ENCODE measurements at places on chromosomes 13 and 19.

- DNase-seq, result no peak
Observed at GRCh38 chr13:113759525-113760137, 605 bp downstream of the TMEM255B start.

GRCh38 chr19:2271234-2272103 lies 10.5 kb downstream of the PEAK3 start:
- peak; percentile 70 for DNase-seq

DNA sequence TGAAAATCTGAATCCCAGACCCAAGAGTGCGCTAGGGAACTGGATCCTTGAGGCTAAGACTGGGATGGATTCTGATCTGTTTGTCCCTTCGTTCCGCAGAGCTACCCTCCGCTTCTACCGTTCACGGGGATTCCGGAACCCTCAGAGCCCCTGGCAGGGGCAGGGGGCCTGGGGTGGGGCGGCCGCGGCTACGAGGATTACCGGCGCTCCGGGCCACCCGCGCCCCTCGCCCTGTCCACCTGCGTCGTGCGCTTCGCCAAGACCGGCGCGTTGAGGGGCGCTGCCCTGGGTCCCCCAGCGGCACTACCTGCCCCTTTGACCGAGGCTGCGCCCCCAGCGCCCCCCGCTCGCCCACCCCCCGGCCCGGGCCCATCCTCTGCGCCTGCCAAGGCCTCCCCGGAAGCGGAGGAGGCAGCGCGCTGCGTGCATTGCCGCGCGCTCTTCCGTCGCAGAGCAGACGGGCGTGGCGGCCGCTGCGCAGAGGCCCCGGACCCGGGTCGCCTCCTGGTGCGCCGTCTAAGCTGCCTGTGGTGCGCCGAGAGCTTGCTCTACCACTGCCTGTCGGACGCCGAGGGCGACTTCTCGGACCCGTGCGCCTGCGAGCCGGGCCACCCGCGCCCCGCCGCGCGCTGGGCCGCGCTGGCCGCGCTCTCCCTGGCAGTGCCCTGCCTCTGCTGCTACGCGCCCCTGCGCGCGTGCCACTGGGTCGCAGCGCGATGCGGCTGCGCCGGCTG lies 7.1 kb downstream of the SPRED3 start:
- no peak for DNase-seq

- no peak for DNase-seq
Observed at GRCh38 chr13:112172017-112172416, 105.1 kb downstream of the SOX1 start.

- no peak for DNase-seq
Observed at GRCh38 chr13:101399365-101399764, 16.9 kb downstream of the NALCN start.

- no peak for DNase-seq
Observed at GRCh38 chr19:55674459-55674840, 576 bp upstream of the EPN1 start.

- DNase-seq, result no peak
Observed at GRCh38 chr13:23673867-23674605, 103.8 kb downstream of the TNFRSF19 start.

DNA sequence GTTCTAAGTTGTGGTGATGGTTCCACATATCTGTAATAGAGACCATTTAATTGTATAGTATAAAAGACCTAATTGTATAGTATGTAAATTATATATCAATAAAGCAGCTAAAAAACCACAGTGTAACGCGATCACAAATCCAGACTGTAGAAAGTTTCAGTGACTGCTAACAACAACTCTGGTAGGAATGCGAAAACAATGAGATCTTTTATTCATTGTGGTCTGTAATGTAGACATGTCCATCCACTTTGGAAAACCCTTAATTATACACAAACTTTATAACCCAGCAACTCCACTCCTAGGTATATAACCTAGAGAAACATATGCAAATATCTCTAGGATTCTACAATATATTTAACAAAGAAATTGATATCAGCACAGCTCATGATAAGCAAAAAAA lies 549.5 kb downstream of the SLITRK1 start:
- no peak for DNase-seq

- DNase-seq, result no peak
Observed at GRCh38 chr13:77545626-77546412, 10.3 kb downstream of the SCEL start.

GRCh38 chr13:24512197-24512907 lies at the start of gene PARP4:
TSS of gene PARP4 (minus strand) at chr13:24512778. CDS start at chr13:24503776, 9,002 bp downstream.
- peak; percentile 84 for DNase-seq

DNA sequence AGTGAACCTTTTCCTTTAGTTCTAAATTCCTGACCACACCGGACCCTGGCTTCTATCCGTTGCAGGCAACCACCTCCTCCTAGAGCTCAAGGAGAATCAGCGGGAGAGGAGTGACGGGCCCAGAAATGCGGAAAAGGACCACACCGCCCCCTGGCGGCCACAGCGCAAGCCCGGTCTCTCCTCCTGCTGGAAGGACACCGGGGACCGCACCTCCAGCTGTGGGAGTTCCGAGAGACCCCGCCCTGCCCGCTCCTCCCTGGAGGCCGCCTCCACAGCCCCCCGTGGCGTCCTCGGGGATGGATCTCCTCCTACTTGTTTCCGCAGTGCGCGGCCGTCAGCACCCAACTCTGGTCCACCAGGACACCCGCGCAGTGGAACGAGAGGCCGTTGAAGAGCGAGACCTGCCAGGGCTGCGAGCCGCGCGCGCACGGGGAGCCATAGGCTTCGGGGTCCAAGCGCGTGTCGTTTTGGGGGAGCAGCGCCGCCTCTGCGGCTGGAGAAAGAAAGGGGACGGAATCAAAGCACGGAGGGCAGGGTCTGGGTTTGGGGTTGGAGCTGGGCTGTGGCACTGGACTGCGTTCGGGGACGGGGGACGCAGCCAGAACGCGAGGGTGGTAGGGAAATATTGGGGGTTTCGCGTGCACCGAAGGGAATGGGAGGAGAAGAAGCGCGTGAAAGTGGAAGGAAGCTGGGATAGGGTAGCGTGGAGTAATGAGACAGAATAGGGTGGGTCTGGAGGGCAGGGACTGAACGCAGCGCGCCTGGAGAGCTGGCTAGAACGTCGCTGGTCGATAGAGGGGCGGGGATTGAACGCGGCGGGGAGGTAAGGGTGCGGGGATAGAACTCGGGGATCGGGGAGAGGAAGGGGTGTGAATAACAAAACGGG lies 2.5 kb downstream of the KLK10 start:
- DNase-seq, result no peak

DNA sequence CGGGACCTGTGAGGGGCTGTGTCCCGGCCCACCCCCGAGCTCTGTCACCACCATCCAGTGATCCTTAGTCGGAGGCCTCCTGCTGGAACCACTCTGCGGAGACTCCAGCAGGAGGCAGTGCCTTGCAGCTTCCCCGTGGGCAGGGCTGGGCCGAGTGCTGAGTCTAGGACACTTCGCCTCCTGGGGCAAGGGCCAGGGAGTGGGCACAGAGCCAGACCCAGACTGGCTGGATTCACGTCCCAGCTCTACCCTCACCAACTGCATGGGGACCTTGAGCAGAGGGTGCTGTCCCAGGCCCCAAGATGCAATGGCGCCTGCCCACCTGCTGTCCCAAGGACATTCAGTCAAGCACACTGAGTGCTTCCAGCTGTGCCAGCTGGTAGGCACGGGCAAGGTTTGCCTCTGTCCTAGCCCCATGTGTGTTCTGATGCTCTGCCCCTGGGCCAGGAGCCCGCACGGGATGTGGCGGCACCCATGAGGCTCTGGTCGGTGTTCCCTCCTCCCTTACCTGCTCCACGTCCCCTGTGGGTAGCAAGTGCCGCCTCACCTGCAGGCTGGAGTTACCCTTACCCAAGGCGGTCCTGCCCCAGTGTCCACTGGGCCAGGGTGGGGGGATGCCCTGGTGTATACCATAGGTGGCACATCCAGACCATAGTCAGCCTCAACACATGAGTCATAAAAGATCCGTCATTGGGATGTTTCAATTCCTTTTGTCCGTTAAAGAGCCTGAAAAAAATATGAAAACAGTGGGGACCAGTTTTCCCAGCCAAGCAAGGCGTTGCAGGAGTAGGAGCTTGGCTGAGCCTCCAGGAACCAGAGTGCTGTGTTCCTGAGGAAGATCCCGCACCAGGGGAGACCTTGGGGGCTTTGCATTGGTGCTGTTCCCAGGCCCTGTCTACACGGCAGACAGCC lies 7.4 kb downstream of the FZR1 start:
- DNase-seq, result peak; percentile 57

GRCh38 chr19:55443824-55444480 lies 852 bp upstream of the SHISA7 start:
- DNase-seq, result no peak

GRCh38 chr19:5953680-5954213 lies 24.2 kb downstream of the RANBP3 start:
- no peak for DNase-seq

- DNase-seq, result no peak
Observed at GRCh38 chr19:18233224-18233825, 7.1 kb upstream of the PDE4C start.

DNA sequence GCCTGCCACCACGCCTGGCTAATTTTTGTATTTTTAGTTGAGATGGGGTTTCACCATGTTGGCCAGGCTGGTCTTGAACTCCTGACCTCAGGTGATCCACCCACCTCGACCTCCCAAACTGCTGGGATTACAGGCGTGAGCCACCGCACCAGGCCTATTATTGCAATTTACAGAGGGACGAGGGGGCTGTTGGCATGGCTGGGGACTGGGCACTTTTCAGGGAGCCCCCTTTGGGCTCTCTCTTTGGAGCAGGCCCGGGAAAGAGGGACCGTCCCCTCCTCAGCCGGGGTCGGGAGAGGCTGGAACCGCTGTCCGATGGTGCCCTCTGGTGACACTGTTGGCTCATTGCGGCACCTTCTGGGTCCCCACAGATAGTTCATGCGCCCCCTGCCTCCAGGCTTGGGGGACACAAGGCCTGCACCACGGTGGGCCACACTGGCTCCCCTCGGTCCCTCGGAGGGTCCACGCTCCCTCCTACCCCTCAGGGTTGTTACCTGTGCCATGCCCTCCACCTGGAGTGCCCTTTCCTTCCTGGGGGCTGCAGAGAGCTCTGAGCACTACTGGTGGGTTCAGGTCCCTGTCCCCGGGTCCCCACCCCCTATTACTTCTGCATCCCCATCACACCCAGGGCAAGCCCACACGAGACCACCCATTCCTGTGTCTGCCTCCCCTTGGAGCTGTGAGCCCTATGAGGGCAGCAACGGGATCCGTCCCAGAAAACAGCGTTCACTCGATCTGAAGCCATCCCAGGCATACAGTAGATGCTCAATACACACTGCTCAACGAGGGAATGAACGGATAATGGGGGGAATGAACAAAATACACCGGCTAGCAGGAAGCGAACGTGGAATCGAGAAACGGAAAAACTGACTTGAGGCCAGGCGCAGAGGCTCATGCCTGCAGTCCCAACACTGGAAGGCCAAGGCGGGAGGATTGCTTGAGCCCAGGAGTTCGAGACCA lies 12.5 kb downstream of the FEM1A start:
- DNase-seq, result no peak

- DNase-seq, result no peak
Observed at GRCh38 chr13:94217370-94217769, 262.1 kb downstream of the DCT start.

DNA sequence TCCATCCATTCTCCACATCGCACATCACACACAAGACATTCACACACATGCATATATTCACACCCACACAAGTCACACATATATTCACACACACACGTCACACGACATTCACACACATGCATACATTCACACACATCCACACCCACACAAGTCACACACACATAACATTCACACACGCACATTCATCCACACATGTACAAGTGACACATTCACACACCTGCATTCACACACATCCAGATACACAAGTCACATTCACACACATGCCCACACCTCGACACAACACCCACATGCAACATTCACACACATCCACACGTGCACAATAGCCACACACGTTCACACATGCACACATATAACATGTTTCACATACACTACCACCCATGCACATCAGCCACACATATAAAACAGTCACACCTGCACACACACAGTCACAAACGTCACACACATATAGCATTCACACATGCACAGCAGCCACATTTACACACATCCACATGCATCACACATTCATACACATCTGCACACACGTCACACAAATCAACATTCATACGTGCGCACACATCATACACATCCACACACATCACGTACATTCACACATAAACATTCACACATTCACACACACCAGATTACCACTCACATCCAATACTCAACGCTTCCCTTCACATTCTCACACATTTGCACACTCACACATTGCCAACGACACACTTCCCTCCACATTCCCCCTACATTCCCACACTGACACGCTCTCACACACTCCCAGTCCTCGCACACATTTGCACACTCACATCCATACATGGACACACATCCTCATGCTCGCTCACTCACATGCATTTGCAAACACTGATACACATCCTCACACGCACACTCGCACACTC lies 41.0 kb downstream of the ANKRD10 start:
- no peak for DNase-seq

GRCh38 chr13:25330541-25330940 lies 29.1 kb downstream of the NUP58 start:
- no peak for DNase-seq

GRCh38 chr13:25783601-25784024 lies 268.2 kb downstream of the SHISA2 start:
- no peak for DNase-seq

DNA sequence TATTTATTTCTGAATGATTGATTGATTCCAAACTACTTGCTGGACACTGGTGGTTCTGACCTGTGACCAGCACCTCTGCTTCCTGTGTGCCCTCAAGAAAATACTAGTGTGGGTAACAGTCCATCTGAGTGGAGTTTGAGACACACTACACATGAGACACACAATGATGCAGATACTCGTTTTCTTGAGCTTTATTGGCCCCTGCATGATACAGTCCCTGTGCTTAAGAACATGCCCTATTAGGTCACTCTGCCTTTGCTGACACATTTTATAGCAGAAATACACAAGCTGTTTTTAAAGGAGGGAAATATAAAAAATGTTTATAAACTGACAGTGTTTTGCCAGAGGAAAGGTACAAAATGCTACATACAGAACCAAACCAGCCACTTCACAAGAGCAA lies 126.9 kb downstream of the STK24 start:
- DNase-seq, result no peak

- no peak for DNase-seq
Observed at GRCh38 chr13:43473437-43473836, 313.3 kb downstream of the ENOX1 start.

GRCh38 chr13:35514061-35514477 lies 37.6 kb upstream of the MAB21L1 start:
- no peak for DNase-seq

GRCh38 chr13:91805605-91806004 lies 407.2 kb downstream of the GPC5 start:
- DNase-seq, result no peak

DNA sequence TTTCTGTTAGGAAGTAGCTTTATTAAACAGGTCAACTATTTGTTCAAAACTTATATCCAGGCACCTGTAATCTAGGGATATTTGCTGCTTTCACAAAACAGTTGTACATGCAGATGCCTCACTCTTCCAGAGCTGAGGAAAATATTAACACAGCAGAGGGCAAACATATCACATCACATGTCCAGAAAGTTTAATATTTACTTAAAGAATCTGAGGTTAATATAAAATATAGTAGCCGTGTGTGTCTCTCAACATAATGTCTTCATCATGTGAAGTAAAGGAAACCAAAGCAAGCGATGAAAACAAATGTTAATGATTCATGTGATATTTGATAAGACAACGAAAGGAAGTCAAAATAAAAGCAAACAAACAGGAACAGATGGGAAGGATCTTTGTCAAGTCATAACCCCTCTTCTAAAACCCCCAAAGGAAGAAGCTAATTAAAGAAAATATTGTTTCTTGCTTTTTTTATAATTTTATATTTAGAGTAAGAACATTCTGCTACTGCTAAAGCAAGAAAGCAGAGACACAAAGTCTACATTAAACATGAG lies 418.8 kb downstream of the DACH1 start:
- no peak for DNase-seq

- peak; percentile 89 for DNase-seq
Observed at GRCh38 chr19:3398114-3398899, 31.9 kb downstream of the NFIC start.

Measured in suprapubic skin (tissue), 4 donors.